ENCODE measurements at places on chromosomes 13 and 19.

GRCh38 chr13:85521657-85522056 lies 277.6 kb downstream of the SLITRK6 start:
- DNase-seq, result no peak

GRCh38 chr19:15108145-15108844 lies 1.1 kb downstream of the SYDE1 start:
- no peak for DNase-seq

DNA sequence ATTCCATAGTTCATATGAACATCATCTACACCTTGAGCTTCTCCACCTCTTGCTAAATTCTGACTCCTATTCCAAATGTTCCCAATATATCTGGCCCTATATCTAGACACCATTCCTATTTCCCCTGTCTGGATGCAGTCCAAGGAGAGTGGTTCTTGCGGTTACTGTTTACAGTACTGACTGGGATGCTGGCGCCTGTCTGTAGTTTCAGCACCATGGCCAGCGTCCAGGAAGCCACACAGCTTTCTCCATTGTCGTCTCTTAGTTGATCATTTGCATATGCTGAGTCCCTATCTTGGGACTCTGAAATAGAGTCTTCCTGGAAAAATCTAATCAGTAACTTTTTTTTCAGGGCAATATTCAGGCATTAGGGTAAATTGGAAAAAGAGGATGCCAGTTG lies 14.9 kb downstream of the LAIR2 start:
- peak; percentile 33 for DNase-seq

GRCh38 chr19:50911206-50912101 lies at the start of gene KLK4:
TSS of gene KLK4 (minus strand) at chr19:50911395. CDS start at chr19:50910738, 657 bp downstream.
- DNase-seq, result no peak

- no peak for DNase-seq
Measured at GRCh38 chr19:36482876-36483275, 6.5 kb downstream of the ZNF566 start.

- no peak for DNase-seq
Measured at GRCh38 chr13:95679722-95680121, 2.8 kb downstream of the DNAJC3 start.

DNA sequence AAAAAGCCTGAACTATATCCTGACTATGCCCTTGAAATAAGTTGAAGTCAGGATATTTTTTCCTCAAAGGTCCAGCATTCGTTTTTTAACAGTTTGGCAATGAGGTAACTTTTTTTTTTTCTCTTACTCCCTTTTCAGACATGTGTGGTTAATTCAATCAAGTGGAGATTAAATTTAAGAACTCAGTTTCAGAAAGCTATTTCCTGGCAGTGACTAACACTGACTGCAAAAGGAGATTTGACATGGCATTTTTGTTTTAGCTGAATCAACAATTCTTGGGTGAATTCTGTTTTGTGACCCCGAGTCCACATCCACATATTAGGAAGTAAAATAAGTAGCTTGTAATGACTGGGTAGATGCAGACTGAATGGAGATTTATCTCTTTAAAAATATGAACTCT lies 716.4 kb downstream of the PCDH9 start:
- DNase-seq, result no peak
